ENCODE measurements at places on chromosomes 7 and 10. TPM values are rescaled to one million over a fixed set of nuclear protein-coding genes. Genes with fewer than 3 reads are reported as not detected.

Gene HECW1
- total RNA-seq = 0.83 TPM

Gene PHKG1
- total RNA-seq = 4.3 TPM

Gene RBM20
- total RNA-seq = 1.4 TPM

DNA sequence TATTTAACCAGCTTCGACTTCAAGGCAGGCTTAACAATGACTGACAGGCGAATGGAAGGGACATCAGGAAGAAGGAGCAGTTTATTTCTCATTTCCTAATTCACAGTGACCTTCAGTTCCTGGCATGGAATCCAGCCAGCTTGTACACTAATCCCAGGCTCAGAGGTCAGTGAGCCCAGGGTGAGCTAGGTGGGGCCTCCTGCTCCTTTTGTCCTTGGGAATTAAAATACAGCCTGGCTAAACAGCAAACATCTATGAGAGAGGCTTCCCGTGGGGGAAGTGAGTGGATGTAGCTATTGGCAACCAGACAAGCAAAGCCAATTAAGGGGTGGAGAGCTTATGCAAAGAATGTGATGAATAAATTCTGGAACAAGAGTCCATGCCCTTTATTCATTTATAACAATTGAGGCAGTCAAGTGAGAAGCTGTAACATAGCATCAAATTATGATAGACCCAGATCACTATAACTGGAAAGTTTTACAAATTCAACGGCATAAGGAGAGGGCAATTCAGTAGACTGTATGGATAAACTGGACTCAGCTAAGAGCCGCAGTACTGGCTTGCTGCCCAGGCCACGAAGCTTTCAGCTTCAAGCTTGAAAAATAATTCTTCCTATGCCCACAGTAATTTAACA, 57.1 kb downstream of the STK17A start:
- H3K36me3 ChIP-seq = peaks cover 33% of the 10 kb centered on the region
- H3K27ac ChIP-seq = peak overlapping the region; percentile 15
- DNase-seq = no peak
- peaks cover 16% of the 10 kb centered on the region for H3K4me1 ChIP-seq
- H3K27me3 ChIP-seq = no peaks in the 10 kb centered on the region
- H3K4me3 ChIP-seq = no peak overlapping the region

DNA sequence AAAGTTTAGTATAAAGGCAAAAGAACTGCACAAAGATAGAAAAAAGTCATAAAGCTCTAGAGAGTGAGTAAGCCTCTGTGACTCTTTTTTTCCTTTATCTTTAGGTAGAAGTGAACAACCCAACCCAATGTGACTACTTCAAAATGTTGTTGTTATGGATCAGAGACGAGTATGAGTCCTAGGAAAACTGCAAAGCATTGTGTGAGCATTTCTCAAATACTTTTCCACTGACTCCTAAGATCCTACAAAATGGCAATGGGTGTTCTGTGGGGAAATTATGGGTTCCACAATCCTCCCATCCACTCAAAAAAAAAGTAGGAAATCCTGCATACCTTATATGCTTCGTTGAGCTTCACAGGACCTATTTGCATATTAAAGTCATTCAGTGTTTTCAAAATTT, 177.1 kb downstream of the DGKI start:
- H3K4me1 ChIP-seq = no peaks in the 10 kb centered on the region
- H3K27me3 ChIP-seq = no peaks in the 10 kb centered on the region
- no peak for DNase-seq
- H3K27ac ChIP-seq = no peak overlapping the region
- H3K36me3 ChIP-seq = no peaks in the 10 kb centered on the region

GRCh38 chr7:36285276-36285675, 104.4 kb upstream of the ANLN start:
- no peak overlapping the region for H3K27ac ChIP-seq
- no peaks in the 10 kb centered on the region for H3K27me3 ChIP-seq
- no peak overlapping the region for H3K4me3 ChIP-seq
- DNase-seq = no peak

GRCh38 chr10:42969909-42970308, 107.0 kb upstream of the RET start:
- no peaks in the 10 kb centered on the region for H3K36me3 ChIP-seq
- H3K27ac ChIP-seq = no peak overlapping the region
- no peaks in the 10 kb centered on the region for H3K27me3 ChIP-seq
- H3K4me3 ChIP-seq = no peak overlapping the region

- H3K27me3 ChIP-seq = no peaks in the 10 kb centered on the region
- H3K27ac ChIP-seq = no peak overlapping the region
- H3K4me1 ChIP-seq = peaks cover 3% of the 10 kb centered on the region
- H3K4me3 ChIP-seq = no peak overlapping the region
- no peak for DNase-seq
These were observed 46.5 kb upstream of the MSMB start for GRCh38 chr10:46092524-46093081.
